ENCODE measurements at places on chromosomes 12 and 14. TPM values are rescaled to one million over a fixed set of nuclear protein-coding genes. Genes with fewer than 3 reads are reported as not detected.
A peak's percentile ranks its signal among the peaks of the same experiment; 100 is the strongest.

GRCh38 chr14:34098045-34098984, 147.4 kb upstream of the EGLN3 start:
- no peaks in the 10 kb centered on the region for H3K27me3 ChIP-seq
- H3K4me3 ChIP-seq = no peak overlapping the region
- peak; percentile 62 for DNase-seq
- no peaks in the 10 kb centered on the region for H3K4me1 ChIP-seq

The CCDC88C gene
- total RNA-seq = 3.2 TPM

DNA sequence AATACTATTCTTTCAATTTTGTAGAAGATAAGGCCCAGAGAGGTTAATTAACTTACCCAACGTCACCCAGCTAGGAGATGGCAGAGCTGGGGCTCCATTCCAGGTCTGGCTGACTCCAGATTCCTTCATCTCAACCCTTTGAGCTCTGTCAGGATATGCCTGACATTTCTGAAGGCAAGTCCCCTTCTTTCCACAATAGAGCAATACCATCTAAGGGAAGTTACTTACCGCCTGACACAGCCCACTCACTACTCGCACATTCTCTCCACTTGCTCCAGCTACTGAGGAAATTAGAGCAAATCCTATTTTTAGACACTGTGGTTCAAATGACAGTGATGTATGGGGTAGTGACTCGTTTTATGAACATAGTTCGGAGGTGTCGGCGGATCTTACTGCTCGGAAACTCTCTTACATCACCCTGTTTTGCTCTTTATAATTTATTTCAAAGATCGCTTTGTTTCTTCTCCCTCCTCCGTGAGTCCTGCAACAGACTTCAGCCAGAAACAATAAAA, 2.0 kb upstream of the WSCD2 start:
- H3K4me1 ChIP-seq = no peaks in the 10 kb centered on the region
- H3K27ac ChIP-seq = peak overlapping the region; percentile 75
- H3K4me3 ChIP-seq = no peak overlapping the region
- peak; percentile 43 for DNase-seq

The ADCY6 gene
- 10.6 TPM for total RNA-seq

GRCh38 chr12:5348491-5348890, 83.4 kb upstream of the NTF3 start:
- no peaks in the 10 kb centered on the region for H3K4me1 ChIP-seq
- no peak overlapping the region for H3K27ac ChIP-seq
- no peaks in the 10 kb centered on the region for H3K36me3 ChIP-seq
- no peak overlapping the region for H3K4me3 ChIP-seq
- DNase-seq = no peak

- H3K4me1 ChIP-seq = no peaks in the 10 kb centered on the region
- DNase-seq = no peak
- H3K27me3 ChIP-seq = no peaks in the 10 kb centered on the region
- H3K36me3 ChIP-seq = no peaks in the 10 kb centered on the region
- no peak overlapping the region for H3K27ac ChIP-seq
Observed at GRCh38 chr14:25001601-25002000, 48.3 kb downstream of the STXBP6 start.

- H3K27me3 ChIP-seq = peaks cover 4% of the 10 kb centered on the region
- H3K4me1 ChIP-seq = no peaks in the 10 kb centered on the region
- no peak for DNase-seq
- no peak overlapping the region for H3K27ac ChIP-seq
- no peaks in the 10 kb centered on the region for H3K36me3 ChIP-seq
Observed at GRCh38 chr14:36556811-36557433, 25.5 kb downstream of the NKX2-8 start.

The HOXC11 gene
- total RNA-seq = 3.3 TPM

Measured in uterus (tissue), 4 donors.